ENCODE measurements at places on chromosomes 7 and 10.
A peak's percentile ranks its signal among the peaks of the same experiment; 100 is the strongest.

- DNase-seq, result no peak
Measured at GRCh38 chr7:47277321-47277781, 304.6 kb downstream of the TNS3 start.

DNA sequence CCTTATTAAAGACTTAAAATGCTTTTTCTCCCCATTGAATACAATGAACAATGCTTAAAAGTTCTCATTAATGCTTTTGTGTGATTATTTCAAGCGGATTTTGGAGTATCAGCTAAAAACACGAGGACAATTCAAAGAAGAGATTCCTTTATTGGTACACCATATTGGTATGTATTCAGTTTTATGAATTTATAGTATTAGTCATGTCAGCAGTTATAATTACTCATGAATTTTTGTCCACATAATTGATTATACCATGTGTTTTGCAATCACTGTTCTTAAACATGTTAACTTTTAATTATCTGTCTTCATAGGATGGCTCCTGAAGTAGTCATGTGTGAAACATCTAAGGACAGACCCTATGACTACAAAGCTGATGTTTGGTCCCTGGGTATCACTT, 31.9 kb downstream of the SLK start:
- no peak for DNase-seq

DNA sequence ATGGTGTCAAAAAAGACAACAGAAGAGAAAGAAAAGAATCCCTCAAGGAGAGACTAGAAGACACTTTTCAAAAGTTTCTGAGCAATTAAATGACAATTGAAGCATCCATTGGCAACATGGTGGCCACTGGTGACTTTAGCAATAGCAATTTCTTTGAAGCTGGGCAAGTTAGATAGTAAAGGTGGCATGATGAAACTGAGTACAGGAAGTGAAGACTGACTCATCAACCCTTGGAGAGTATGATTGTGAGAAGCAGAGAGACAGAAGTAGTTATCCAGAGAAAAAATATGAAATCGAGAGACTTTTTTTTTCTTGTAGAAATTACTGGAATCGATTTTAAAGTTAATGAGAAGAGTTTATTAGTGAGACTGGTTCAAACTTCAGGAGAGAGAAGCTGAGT, 52.5 kb downstream of the DGKB start:
- DNase-seq, result no peak

DNA sequence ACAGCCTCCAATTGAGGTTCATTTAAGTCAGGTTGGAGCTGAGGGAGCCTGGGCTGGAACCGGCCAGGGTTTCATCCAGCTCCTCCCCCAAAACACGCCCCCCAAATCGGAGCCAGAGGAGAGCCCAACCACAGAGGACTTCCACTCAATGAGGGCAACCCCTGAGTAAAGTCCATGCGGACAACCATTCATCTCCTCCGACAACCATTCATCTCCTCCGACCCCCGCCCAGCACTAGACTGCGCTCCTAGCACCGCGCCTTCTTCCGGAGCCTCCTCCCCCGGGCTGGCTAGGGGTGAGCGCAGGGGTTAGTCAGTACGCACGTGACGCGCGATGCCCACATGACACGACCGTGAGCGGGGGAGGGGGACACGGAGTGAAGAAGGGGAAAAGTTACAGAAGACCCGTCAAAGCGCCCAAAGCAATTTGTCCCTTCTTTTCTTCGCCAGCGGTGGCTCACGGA, 1.4 kb downstream of the MAGI2 start:
- no peak for DNase-seq

- DNase-seq, result no peak
Measured at GRCh38 chr10:127919418-127920271, 12.7 kb downstream of the PTPRE start.

DNA sequence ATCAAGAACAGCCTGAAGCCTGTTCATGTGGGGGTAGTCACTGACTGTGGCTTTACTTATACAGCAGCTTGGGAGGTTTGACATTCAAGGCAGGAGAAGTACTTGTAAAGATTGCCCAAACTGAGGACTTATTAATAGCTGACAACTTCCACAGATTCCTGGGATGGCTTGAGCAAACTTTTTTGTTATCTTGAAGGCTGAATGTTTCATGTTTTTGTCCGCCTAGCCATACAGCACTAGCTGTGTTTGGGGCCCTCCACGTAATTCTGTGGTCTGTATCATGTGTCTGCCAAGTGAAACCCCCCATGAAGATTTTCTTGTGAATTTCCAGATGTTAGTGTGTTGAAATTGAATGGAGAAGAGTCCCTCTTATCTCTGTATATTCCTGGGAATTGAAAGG, 38.6 kb downstream of the FAS start:
- DNase-seq, result no peak

DNA sequence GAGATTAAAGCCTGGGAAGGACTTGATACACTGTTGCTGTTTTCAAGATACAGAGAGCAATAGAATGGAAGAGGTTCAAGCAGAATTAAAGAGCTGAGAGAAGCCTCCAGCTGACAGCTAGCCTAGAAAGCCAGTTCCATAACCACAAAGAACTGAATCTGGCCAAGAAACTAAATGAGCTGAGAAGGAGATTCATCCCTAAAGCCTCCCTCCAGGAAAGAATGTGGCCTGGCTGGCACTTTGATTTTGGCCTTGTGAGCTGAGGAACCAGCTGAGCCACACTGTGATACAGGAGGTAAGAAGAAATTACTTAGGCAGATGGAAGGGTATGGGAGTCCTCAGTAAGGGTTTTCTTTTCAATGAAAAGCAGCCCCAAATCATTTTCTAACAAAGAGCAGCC, 324.1 kb downstream of the PHF14 start:
- DNase-seq, result no peak

DNA sequence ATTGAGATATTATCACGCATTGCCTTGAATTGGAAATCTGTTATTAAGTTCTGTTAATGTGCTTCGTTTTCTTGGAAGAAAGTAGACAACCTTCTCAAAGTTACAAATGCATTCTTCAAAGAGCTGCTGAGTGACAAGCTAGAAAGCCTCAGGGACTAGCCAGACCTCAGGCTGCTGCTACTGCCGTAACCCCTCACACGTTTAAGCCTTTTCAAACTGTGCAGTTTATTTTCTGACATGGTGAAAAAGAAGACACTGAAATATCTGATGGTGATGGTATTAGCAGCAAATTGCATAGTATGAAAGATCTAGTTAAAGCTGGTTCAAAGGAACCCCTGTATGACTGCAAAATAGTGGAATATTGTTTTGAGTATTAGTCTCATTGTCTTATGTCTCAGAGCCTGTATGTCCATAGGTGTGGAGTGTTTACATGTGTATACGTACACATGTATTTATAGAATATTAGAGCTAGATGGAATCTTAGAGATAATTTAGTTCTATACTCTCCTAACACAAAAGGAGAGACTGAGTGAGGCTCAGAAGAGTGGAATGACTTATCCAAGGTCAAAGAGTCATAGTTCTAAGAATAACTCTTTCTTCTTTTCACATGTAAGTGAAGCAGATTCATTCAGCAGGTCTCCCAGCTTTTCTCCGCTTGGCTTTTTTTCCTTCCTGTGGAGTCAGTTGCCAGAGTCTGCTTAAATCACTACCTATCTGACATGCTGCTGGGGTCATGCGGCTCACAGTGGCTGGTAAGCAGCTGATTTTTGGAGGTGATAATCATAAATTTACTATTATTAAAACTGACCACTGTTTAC, 431.9 kb downstream of the PLXDC2 start:
- no peak for DNase-seq

GRCh38 chr10:76922666-76923065, 714.9 kb downstream of the KCNMA1 start:
- no peak for DNase-seq

- DNase-seq, result peak; percentile 44
Measured at GRCh38 chr10:72079356-72079755, 9.0 kb downstream of the SPOCK2 start.

GRCh38 chr10:24343686-24344085, 134.7 kb downstream of the KIAA1217 start:
- DNase-seq, result no peak

DNA sequence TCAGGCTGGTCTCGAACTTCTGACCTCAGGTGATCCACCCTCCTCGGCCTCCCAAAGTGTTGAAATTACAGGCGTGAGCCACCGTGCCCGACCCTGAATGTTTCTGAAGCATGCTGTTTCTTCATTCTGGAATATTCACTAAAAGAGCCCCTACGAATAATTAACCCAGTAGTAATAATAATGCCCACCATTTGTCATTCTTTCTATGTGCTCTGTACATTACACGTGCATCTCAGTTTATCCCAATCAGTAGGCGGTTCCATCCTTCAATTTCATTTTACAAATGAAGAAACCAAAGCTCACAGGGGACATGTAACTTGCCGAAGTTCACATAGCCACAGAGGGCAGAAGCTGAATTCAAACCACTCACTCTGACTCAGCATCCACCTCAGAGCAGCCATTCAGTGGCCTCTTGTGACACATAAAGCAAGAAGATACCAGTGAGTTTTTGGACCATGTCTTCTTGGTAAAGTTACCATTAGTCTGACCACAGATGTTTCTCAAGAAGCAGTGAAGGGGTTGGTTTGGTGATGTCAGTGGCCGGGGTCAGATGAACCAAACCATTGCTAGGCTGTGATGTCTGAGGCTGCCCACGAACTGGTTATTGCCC, 71.9 kb upstream of the DUSP5 start:
- no peak for DNase-seq

- DNase-seq, result no peak
Measured at GRCh38 chr7:127404286-127405072, 12.0 kb upstream of the ZNF800 start.

- DNase-seq, result no peak
Measured at GRCh38 chr10:42490368-42490767, 148.0 kb downstream of the ZNF33B start.

- DNase-seq, result no peak
Measured at GRCh38 chr10:13503745-13504463, 24.9 kb downstream of the BEND7 start.

- no peak for DNase-seq
Measured at GRCh38 chr7:47389171-47389922, 192.6 kb downstream of the TNS3 start.

- no peak for DNase-seq
Measured at GRCh38 chr10:104690959-104691358, 49.9 kb downstream of the SORCS3 start.

GRCh38 chr7:90846192-90846591, 250.1 kb downstream of the CDK14 start:
- no peak for DNase-seq

DNA sequence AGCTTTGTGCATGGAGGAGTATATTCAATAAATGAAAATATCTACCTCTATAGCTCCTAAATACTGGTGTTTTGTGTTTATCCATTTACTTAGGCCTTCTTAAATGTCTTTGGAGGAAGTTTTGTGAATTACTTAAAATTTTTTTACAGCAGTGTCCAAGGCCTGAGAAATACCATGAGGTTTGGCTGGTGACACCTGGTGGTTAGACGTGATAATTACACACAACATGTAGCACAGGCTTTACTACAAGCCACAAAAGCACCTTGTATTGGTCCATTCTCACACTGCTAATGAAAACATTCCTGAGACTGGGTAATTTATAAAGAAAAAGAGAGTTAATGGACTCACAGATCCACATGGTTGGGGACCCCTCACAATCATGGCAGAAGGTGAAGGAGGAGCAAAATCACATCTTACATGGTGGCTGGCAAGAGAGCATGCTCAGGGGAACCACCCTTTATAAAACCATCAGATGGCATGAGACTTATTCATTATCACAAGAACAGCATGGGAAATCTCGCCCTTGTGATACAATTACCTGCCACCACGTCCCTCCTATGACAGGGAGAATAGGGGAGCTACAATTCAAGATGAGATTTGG, 20.6 kb downstream of the HYAL4 start:
- no peak for DNase-seq

- no peak for DNase-seq
Measured at GRCh38 chr10:100506596-100507356, 12.9 kb downstream of the SEC31B start.

DNA sequence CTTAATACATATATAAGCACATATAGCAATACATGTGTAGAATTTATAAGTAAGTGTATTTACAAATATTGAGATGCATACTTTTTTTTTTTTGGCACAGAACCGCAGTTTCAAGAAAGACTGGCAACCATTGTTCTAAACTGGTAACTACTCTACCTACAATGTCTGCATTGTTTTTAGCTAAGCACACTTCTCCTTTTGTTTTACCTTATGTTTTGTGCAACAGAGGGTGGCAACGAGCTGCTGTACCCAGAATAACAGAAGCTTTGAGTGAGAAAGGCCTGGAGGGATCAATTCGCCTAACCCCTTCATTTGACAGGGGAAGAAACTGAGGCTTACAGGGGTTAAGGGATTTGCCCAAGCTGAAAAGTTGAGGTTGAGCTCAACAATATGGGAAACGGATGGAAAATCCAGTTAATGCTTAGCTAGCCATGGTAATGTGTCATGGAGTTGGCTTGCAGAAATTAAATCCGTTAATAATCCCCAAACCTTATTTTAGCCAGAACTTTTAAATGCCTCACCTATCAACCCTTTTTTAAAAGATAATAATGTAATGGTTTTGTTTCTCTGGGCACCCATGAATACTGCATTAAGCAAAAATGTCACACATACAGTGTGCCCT, 25.5 kb downstream of the FZD1 start:
- DNase-seq, result no peak

DNA sequence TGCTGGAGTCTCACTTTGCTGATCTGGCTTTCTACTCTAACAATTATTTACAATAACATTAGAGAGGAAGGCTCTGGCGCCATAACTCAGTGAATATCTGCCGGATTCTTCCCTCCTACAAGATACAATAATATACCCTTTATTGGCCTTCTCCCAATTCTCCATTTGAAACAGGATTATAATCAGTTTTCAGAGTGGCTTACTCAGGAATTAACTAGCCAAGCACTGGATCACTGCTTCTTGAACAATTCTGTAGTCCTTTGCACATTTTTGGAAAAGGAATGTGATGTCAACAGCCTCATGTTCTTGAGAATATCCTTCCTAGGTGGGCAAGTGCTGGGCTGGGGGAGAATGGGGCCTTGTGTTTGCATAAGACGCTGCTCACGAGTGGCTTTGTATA, 125.9 kb downstream of the HIPK2 start:
- DNase-seq, result no peak

GRCh38 chr7:46738165-46738564, 817.1 kb upstream of the IGFBP3 start:
- no peak for DNase-seq

GRCh38 chr7:159126311-159127260, 18.1 kb downstream of the VIPR2 start:
- no peak for DNase-seq

GRCh38 chr7:1175967-1176851, 16.2 kb upstream of the ZFAND2A start:
- peak; percentile 28 for DNase-seq

GRCh38 chr10:132793871-132794849, 8.2 kb upstream of the NKX6-2 start:
- DNase-seq, result no peak

GRCh38 chr10:20746856-20747255, 150.3 kb downstream of the NEBL start:
- no peak for DNase-seq

DNA sequence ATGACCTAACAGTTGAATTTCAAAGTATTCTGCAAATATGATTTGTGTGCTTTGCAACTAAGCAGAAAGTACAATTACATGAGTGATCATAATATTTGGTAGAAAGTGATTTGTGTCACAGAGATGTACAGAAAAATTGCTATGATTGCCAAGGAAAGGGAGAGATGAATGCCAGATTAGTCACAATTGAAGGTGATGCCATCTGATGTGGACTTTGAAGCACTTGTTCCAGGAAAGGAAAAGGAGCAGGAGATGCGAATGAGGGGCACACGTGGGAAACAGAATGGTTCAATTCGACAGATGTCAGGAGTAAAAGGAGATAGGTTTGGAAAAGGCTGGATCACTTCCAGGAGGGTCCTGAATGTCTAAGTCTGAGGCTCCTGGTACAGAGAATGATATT, 153.1 kb upstream of the LAMB4 start:
- DNase-seq, result no peak

GRCh38 chr7:45702751-45703150, 128.6 kb downstream of the ADCY1 start:
- DNase-seq, result no peak
